Activated CD4-positive, alpha-beta memory T cell treated with anti-CD3 and anti-CD28 coated beads for 36 hours (primary cell): ENCODE measurements at places on chromosomes 2 and 18.

- H3K27ac ChIP-seq, result no peak overlapping the region
- H3K4me1 ChIP-seq, result no peaks in the 10 kb centered on the region
- no peak overlapping the region for H3K4me3 ChIP-seq
- H3K36me3 ChIP-seq, result peaks cover 10% of the 10 kb centered on the region
- no peak for DNase-seq
Measured at GRCh38 chr2:120132190-120132589, 91.0 kb downstream of the TMEM185B start.

DNA sequence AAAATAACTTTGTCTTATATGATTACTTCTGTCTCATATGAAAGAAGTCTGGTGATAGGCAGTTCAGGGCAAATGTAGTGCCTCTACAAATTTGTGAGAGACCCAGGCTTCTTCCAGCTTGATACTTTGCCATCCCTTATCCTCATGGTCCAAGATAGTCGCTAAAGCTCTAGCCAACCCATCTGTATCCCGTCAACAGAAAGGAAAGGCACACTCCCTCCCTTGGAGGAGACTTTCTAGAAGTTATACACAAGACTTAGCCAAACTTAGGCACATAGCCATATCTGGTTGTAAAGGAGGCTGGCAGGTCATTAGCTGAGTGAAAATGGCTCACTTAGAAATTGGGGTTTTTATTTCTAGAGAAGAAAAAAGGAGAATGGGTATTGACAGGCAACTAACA lies 14.3 kb upstream of the EHBP1 start:
- no peak for DNase-seq
- no peak overlapping the region for H3K4me3 ChIP-seq
- no peaks in the 10 kb centered on the region for H3K36me3 ChIP-seq
- no peak overlapping the region for H3K27ac ChIP-seq

GRCh38 chr2:166373951-166374350 lies 1.8 kb downstream of the SCN9A start:
- peaks cover 26% of the 10 kb centered on the region for H3K27me3 ChIP-seq
- peaks cover 9% of the 10 kb centered on the region for H3K4me1 ChIP-seq
- H3K36me3 ChIP-seq, result no peaks in the 10 kb centered on the region
- DNase-seq, result no peak
- no peak overlapping the region for H3K4me3 ChIP-seq
- H3K27ac ChIP-seq, result no peak overlapping the region

- no peaks in the 10 kb centered on the region for H3K27me3 ChIP-seq
- H3K4me3 ChIP-seq, result no peak overlapping the region
- DNase-seq, result no peak
- no peak overlapping the region for H3K27ac ChIP-seq
- peaks cover 36% of the 10 kb centered on the region for H3K36me3 ChIP-seq
Measured at GRCh38 chr18:35661483-35662146, 80.1 kb downstream of the GALNT1 start.

DNA sequence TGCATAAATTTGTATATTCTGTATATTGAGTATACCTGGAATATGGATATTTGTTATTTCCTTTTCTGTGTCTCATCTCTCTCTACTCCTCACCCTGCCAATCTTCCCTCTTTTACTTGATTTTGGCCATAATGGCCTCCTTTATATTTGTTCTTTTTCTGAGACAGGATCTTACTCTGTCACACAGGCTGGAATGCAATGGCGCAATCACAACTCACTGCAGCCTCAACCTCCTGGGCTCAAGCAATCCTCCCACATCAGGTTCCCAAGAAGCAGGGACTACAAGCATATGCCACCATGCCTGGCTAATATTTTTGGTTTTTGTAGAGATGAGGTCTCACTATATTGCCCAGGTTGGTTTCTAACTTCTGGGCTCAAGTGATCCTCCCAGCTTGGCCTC lies 30.5 kb downstream of the PREPL start:
- H3K4me3 ChIP-seq, result no peak overlapping the region
- H3K36me3 ChIP-seq, result peaks cover 36% of the 10 kb centered on the region
- DNase-seq, result no peak
- H3K4me1 ChIP-seq, result peaks cover 7% of the 10 kb centered on the region
- H3K27ac ChIP-seq, result no peak overlapping the region

DNA sequence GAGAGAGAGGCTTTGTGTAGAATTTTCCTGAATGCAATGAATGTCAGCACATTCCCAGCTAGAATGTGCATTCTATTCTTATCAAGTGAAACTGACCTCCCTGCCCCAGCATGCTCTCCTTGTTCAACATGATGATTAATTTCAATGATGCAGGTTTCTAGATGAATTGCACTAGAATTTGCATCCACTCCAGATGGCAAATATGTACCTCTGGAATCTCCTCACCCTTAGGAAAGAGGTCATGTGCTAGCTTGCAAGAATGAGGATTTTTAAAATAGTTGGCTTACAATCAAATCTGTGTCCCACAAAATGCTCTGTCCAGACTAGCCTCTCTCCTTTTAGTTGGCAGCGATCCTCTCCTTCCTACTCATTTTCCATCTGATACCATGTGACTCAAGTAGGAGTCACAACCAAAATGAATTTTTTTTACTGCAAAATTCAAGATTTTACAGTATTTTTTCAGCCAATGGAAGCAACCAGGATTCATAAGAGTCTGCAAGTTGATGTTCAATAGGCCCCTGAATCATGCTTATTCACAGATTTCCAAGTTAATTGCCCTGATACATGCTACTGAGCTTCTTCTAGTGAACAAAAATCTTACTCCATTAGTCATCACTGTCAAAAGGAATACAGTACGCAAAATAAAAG lies 21.0 kb upstream of the STAT4 start:
- H3K4me3 ChIP-seq, result no peak overlapping the region
- H3K27me3 ChIP-seq, result no peaks in the 10 kb centered on the region
- peak overlapping the region; percentile 16 for H3K27ac ChIP-seq

GRCh38 chr2:229715895-229716507 lies 1.6 kb upstream of the DNER start:
- H3K4me1 ChIP-seq, result peaks cover 13% of the 10 kb centered on the region
- H3K27ac ChIP-seq, result no peak overlapping the region
- H3K4me3 ChIP-seq, result peak overlapping the region; percentile 18

DNA sequence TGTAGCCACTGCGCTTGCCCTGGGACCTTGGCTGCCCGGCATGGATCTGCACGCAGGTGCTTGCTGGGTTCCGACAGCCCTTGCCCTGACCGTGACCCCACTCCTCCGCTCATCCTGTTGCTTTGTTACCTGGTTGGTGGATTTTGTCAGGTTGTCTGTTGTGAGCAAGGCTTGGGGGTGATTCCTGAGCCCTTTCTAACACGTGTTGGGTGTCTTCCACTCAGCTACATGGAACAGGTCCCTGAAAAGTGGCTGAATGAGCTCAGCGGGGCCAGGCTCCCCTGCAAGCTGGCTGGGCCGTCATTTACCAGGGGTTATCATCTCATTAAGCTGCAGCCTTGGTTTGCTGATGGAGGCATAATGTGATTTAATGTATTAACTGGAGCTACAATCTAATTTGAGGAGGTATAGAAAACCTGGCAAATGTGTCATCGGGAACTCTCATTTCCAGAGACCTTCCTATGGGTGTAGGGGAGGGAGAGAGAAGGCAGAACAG lies 24.6 kb downstream of the RAMP1 start:
- H3K4me3 ChIP-seq, result no peak overlapping the region
- no peaks in the 10 kb centered on the region for H3K4me1 ChIP-seq
- H3K36me3 ChIP-seq, result no peaks in the 10 kb centered on the region
- H3K27me3 ChIP-seq, result no peaks in the 10 kb centered on the region

- peaks cover 20% of the 10 kb centered on the region for H3K4me1 ChIP-seq
- H3K4me3 ChIP-seq, result no peak overlapping the region
- no peaks in the 10 kb centered on the region for H3K27me3 ChIP-seq
- H3K36me3 ChIP-seq, result peaks cover 39% of the 10 kb centered on the region
Measured at GRCh38 chr18:79413426-79413825, 17.7 kb downstream of the NFATC1 start.

GRCh38 chr2:239752951-239753350 lies 272.2 kb downstream of the NDUFA10 start:
- no peaks in the 10 kb centered on the region for H3K27me3 ChIP-seq
- no peak for DNase-seq
- peaks cover 19% of the 10 kb centered on the region for H3K4me1 ChIP-seq
- no peaks in the 10 kb centered on the region for H3K36me3 ChIP-seq
- no peak overlapping the region for H3K27ac ChIP-seq

DNA sequence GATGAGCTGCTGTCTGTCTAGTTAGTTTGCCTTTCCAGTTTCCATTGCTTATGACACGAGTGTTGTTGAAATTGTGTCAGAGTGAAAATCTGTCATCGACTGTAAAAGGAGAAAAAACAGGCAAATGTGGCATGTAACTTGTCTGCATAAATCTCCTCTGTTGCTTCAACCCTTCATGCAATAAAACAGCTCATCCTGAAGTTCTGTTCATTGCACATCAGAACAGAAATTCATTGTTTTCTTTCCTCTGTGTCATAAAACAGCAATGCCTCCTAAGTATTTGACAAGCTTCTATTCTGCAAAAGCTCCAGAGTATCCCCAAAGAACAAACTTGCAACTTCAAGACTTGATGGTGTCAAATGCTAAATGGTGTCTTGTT lies 432.1 kb downstream of the MEIS1 start:
- H3K36me3 ChIP-seq, result no peaks in the 10 kb centered on the region
- H3K27me3 ChIP-seq, result no peaks in the 10 kb centered on the region
- H3K4me1 ChIP-seq, result no peaks in the 10 kb centered on the region

DNA sequence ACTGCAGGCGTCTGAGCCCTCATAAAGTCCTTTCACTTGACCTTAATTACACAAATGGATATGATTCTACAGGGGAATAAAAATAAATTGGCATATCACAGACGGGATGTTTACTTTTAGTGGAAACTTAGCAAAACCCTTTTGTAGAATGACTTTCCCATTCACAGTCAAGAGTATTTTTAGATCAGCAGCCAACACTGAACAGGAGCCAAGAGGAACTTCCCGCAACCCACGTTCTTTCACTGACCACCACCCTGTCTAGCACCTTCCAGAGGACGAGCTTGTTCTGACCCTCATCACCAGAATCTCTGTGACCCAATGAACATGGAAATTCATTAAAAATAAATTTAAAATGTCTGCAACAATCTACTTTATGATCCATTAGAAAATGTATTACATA lies 119.0 kb upstream of the SNTG2 start:
- H3K4me1 ChIP-seq, result no peaks in the 10 kb centered on the region
- peaks cover 12% of the 10 kb centered on the region for H3K27me3 ChIP-seq
- H3K36me3 ChIP-seq, result no peaks in the 10 kb centered on the region
- no peak overlapping the region for H3K4me3 ChIP-seq
- H3K27ac ChIP-seq, result no peak overlapping the region

DNA sequence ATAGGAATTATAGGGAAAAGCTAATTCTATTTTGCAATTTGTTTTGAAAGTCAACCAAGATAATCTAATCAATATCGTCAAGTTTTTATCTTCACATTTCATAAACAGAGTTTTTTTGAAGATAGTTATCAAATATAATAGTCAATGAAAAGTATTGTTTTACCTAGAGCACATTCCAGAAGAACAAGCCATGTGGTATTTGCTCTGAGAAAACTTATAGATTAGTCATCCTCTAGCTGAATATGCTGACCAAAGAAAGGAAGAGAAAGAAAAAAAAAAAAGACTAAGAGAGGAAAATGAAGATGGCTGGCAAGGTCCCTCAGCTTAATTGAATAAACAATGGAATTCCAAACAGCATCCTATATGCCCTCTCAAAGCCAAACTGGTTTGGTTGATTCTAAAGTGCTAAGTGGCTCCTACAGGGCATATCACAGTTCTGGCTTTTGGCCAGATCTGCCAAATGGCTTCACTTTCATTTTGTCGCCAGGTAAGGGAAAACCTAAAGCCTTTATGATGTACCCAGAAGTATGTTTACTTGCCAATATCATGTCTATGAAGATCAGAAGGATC lies 132.6 kb downstream of the VWC2L start:
- H3K36me3 ChIP-seq, result no peaks in the 10 kb centered on the region
- no peak for DNase-seq
- no peak overlapping the region for H3K4me3 ChIP-seq

- no peak for DNase-seq
- H3K27me3 ChIP-seq, result no peaks in the 10 kb centered on the region
- H3K36me3 ChIP-seq, result peaks cover 2% of the 10 kb centered on the region
- no peak overlapping the region for H3K27ac ChIP-seq
Measured at GRCh38 chr2:169486487-169486886, 7.2 kb downstream of the BBS5 start.

GRCh38 chr2:105416156-105416555 lies 17.3 kb upstream of the FHL2 start:
- H3K36me3 ChIP-seq, result no peaks in the 10 kb centered on the region
- no peak overlapping the region for H3K4me3 ChIP-seq
- H3K4me1 ChIP-seq, result peaks cover 2% of the 10 kb centered on the region

DNA sequence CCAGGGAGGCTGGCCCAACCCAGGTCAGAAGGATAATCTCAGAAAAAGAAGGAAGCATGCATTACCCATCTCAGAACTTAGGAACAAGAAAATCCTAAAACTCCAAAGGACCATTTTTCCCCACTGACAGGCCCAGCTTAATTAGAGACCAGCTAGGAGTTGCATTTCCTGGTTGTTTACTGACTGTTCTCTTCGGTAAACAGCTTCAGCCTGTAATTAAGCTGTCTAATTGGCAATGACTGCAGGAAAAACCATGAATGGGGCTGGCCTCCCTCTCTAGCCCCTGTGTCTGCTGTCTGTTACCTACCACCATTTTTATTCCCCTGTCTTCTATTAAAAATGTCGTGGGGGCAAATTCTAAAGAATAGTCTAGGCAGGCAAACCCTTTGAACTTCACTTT lies 146.5 kb downstream of the AGAP1 start:
- H3K36me3 ChIP-seq, result no peaks in the 10 kb centered on the region
- no peak overlapping the region for H3K27ac ChIP-seq

DNA sequence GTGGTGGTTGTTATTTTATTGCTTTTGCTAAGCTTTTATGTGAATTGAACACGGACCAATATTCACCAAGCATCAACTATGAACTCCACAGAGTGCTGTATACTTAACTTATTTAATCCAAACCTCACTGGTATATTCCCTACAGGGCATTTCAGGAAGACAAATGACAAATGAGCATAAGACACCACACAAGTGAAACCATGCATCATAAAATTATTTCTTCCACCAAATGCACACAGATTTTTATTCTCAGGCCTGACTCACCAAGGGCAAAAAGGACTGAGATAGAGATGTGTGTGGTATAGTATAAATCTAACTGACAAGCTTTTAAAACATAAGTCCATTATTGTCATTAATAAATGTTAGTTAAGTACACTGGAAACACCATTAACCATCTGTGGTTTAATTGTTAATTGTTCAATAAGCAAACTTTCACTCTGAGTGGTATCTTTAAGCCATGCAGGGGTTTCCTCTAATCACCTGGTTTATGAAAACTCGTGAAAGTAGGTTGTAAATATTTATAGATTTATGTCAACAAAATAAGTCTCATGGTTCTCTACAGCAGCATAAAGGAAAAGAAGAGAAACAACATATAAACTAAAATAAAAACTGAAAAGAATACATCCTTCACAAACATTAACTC lies 77.6 kb upstream of the CRIM1 start:
- H3K27ac ChIP-seq, result no peak overlapping the region
- DNase-seq, result no peak
- peaks cover 5% of the 10 kb centered on the region for H3K36me3 ChIP-seq
- peaks cover 3% of the 10 kb centered on the region for H3K4me1 ChIP-seq

- no peaks in the 10 kb centered on the region for H3K36me3 ChIP-seq
- no peak overlapping the region for H3K27ac ChIP-seq
- H3K4me1 ChIP-seq, result no peaks in the 10 kb centered on the region
- DNase-seq, result no peak
- H3K4me3 ChIP-seq, result no peak overlapping the region
Measured at GRCh38 chr2:69073928-69074570, 61.1 kb downstream of the ANTXR1 start.
